HepG2 (cell line): ENCODE measurements at places on chromosomes 2 and 18. TPM values are rescaled to one million over a fixed set of nuclear protein-coding genes. Genes with fewer than 3 reads are reported as not detected.
A peak's percentile ranks its signal among the peaks of the same experiment; 100 is the strongest.

DNA sequence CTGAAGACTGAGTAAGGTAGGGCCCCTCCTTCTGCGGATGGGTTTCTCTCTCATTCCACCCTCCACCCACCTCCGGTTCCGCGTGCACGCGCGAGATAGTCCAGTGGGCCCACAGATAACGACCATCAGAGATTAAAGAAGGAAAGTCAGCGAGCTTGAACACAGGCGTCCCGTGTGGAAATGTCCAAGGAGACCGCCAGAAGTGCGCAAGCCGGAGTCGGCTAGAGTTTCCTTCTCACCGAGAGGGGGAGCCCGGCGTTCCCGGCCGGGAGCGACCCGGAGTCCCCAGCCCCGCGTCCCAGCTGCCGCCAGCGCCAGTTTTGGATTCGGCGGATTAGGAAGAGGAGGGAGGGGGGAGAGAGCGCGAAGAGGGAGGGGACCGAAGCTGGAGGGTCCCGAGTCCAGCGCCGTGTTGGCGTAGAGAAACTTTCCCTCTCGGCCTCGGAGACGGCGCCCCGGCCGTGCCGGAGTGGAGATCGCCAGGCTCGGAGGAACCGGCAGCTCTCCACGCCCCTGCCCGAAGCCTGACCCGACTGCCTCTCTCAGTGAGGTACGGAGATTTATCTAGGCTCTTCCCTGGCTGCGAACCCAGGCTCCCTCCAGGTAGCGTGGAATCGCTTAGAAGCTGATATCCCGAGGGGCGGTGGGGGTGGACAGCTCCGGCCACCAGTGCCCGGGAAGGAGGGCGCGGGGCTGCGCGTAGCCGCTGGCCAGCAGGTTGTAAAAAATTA is at the start of gene GULP1:
Gene GULP1, plus strand, starts transcription at position 258 of the 731 bp plus-strand sequence. CDS start 185,829 bp downstream, outside the sequence.
- DNase-seq: peak; percentile 18

SPP2 gene
- polyA plus RNA-seq: not detected in 2 replicates

SERPINB13 gene
- not detected in 2 replicates for polyA plus RNA-seq

DNA sequence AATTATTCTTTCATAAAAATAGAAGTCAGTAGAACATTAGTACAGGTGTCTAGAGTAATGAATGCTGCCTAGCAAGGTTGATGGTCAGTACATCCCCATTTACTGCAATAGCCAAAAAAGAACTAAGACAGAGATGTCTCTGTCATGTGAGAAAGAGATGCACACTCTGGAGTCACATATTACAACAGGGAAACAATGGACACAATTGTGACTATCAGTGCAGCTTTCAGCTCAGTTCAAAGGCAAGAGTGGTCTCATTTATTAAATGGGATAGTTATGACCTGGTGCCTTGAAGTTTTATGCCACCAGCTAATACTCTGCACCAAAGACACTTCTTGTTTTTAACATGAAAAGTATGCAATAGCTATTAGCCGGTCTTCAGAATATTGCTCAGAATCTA is 194.9 kb upstream of the CHAC2 start:
- DNase-seq: no peak

DNA sequence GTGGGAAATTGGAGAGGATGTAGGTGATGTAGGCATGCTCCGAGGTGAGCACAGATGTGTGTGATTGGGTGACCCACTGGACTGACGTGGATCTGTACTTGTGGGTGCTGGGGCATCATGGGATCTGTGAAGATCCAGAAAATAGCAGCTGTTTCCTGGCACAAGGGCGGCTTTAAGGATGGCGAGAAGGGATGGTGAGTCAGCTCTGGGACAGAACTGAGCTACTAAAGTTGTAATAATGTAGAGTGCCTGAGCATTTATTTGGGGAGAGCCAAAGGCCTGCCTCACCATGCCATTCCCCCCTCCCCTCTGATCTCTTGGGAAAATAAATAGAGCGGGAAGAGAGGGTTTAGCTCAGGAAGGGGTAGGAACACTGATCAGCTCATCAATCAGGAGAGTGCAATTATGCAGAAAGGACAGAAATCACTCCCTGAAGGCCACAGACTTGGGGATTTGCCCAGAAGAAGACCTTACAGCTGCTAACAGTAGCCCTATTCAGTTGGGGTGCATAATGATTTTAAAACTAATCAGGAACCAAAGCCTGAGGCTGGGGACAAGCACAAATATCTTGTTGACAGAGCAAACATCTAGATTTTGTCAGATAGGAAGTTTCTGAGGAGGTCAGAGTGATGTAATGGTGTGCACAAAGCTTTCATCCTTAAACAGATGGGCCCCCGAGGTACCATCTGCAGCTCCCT is 30.3 kb downstream of the TANC1 start:
- peak; percentile 86 for DNase-seq

CXCR1 gene
- not detected in 2 replicates for polyA plus RNA-seq

DNA sequence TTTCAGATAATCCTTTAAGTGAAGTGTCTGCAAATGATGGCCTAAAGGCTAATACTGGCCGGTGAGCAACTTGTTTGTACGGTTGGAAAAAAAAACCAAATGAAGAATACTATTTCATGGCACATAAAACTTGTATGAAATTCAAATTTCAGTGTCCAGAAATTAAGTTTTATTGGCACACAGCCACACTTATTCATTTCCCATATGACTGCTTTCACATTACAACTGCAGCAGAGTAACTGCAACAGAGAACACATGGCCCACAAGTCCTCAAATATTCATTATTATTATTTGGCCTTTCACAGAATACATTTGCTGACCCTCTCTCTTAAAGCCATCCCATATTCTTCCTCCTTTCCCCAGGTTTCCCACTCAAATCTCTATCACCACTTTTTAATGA is 1268.6 kb downstream of the LRP1B start:
- no peak for DNase-seq

- DNase-seq: peak; percentile 12
These were observed 254.8 kb downstream of the TTC32 start for GRCh38 chr2:19646987-19647386.

DNA sequence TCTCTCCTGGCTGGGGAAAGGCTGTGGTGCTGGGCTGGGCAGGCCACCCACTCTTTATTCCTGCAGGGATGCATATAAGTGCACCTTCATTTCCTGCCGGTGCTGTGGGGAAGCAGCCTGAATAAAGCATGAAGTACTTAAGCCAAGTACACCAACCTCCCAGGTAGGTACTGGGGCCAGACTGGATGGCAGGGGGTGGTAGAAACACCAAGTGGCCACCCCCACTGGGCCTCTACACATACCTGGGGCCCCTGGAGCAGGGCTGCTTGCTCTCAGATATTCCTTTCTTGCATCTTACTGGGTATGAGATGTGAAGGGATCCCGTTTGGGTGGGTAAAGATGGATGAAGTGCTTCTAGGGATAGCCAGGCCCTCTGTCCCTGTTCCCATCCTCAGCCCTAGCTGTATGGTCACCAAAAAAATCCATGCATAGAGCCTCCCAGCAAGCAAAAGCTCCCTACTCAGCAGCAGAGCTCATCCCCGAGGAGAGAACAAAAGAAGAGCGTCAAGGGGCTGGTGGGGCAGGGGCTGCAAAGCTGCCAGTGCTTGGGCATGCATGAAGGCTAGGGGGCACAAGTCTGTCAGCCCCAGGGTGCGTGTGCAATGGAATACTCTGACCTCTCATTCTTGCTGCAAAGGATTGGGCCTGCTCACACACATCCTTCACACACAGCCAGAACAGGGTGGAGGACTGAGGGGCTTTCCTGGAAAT is 22.0 kb downstream of the CCT7 start:
- no peak for DNase-seq

- DNase-seq: no peak
These were observed 147.2 kb downstream of the MBP start for GRCh38 chr18:76985156-76985950.

FSHR gene
- polyA plus RNA-seq: not detected in 2 replicates

DNA sequence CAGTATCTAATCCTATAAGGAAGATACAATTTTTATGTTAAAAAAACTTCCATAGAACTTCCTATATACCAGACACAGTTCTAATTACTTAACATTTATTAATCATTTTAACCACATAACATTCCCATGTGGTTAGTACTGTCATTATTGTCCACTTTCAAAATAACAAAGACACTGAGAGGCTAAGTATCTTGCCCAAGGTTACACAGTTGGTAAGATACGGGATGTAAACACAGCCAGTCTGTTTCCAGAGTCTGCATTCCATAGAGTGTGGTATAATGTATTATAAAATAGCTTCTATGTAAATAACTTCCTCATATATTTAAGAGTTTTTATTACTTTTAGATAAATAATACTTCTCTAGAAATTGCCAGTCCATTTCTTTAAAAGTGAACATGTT is 383.3 kb upstream of the ETAA1 start:
- no peak for DNase-seq

GRCh38 chr2:8285081-8285480 is 396.8 kb upstream of the ID2 start:
- DNase-seq: peak; percentile 20

ZNF512 gene
- 27.9 and 29.8 TPM in 2 replicates for polyA plus RNA-seq

STEAP3 gene
- polyA plus RNA-seq: 7.3 and 10.2 TPM in 2 replicates

RNF152 gene
- 0.04 and 0.08 TPM in 2 replicates for polyA plus RNA-seq

APCDD1 gene
- 6.0 and 8.6 TPM in 2 replicates for polyA plus RNA-seq

- DNase-seq: no peak
These were observed 76.7 kb downstream of the LRP2 start for GRCh38 chr2:169285531-169286235.

DNA sequence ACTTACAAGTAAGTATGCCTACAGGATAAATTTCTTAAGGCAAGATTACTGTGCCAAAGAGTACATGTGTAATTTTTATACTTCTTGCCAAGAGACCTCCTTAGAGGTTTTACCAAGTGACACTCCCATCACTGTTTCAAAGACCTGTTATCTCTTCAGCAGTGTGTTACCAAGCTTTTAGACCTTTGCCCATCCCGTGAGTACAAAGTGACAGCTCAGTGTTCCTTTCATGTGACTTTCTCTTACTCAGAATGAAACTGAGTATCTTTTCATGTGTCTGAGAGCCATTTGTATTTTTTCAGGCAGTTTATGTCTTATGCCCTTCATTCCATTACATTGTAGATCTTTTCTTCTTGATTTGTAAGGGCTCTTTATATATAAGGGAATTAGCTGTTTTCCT is 287.5 kb upstream of the SALL3 start:
- no peak for DNase-seq

DNA sequence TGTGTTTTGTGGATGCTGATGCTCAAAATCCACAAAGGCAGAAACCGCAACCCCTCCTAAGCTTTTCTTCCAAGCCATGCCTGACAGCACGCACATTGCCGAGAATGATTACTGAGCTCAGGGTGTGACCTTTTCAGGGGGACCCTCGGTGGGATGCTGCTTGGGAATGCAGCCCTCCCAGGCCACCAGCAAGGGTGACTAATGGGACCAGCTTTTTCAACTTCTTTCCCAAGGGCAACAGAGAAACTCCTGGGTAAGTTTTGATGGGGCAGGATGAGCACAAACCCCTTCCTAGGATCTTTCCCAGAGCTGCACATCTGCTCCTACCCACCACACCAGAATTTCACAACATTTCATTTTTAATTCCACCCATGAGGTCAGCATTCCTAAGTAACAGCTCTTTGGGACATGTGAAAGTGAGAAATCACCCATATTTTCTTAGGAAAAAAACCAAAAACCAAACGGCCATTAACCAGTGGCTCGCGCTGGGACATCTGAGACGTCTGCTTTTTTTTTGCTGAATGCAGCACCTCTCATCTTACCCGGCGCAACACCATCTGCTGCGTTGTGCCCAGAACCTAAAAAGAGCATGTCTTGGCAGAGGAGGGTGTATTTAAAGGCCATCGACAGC is 119.0 kb downstream of the ARL4C start:
- DNase-seq: no peak

DNA sequence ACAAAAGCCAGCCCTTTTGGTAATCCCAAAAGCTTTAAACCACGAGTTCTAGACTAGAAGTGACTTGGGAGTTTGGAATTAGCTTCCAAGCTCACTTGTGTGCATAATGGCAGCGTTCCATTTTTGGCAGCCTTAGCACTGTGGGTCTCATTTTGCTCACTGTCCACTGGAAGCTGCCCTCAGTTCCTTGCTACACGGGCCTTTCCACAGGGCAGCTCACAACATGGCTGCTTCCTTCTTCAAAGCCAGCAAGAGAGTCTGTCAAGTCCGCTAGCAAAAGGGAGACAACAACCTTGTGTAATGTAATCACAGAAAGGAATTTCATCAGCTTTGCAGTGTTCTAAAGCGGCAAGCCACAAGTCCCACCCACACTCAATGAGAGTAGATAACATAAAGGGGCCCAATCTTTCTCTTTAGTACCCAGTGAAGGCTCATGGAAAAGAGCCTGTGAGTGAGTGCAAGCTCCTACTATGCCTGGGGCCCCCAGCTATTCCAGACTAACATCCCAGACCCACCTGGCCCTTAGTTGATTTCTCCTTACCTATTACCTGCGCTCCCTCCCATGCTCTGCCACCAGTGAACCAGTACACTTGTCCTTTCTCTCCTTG is 239.7 kb upstream of the FBXO11 start:
- DNase-seq: peak; percentile 58

GRCh38 chr2:59882822-59883221 is 670.6 kb downstream of the BCL11A start:
- no peak for DNase-seq

DNA sequence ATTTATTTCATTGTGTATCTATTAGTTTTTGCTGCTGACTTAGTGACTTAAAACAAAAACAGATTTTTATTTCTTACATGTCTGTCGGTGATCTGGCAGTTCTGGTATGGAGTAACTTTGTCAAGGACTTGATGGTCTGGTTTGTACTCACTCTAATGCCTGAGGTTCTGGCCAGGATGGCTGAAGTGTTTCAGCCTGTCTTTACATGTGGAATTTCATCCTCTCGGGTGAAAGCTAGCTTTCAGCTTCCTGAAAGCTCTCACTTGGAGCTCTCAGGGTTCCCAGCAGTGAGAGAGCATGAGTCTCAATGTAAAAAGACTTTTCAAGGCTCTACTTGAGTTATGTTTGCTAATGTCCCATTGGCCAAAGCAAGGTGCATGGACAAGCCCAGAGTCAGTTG is 216.4 kb downstream of the NR4A2 start:
- DNase-seq: no peak

DNA sequence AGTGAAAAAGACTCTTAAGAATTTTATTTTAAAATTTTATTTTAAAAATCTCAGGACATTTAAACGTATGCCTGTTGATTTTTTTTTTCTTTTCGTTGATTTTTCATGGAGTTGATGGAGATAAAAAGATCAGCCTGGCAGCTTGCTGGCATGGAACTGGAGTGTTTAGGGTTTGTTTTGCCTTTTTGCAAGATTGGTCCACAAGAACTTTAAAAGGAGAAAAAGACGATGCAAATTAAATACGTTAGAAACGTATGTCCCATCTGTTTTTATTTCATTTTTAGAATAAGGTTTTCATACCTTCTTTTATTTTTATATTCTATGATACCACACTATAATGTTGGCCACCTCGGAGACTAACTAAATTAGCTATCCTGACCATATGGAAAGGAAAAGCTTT is 254.9 kb downstream of the ARHGAP15 start:
- no peak for DNase-seq

FKBP7 gene
- polyA plus RNA-seq: 9.5 and 12.4 TPM in 2 replicates

ZNF638 gene
- 79.8 and 92.7 TPM in 2 replicates for polyA plus RNA-seq

DNA sequence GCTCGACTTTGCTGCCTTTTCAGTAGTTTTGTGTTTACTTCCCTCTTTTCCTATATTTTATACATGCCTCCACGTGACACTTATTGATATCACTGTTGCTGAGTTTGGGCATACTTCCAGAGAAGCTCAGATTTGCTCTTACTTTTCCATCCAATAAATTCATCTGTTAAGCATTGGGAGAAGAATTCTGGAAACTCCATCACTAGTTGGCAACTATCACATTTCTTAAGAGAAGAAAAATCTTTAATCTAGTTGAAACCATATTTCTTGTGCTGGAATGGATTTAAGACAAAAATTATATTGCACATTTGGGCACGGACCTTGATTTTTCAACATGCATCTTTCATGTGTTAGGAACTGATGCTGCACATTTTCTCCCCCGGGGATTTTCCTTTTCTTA is 52.6 kb upstream of the CPO start:
- no peak for DNase-seq
